NCI-H1092 (cell line): ENCODE measurements at places on chromosomes 3 and 15.
A peak's percentile ranks its signal among the peaks of the same experiment; 100 is the strongest.

DNA sequence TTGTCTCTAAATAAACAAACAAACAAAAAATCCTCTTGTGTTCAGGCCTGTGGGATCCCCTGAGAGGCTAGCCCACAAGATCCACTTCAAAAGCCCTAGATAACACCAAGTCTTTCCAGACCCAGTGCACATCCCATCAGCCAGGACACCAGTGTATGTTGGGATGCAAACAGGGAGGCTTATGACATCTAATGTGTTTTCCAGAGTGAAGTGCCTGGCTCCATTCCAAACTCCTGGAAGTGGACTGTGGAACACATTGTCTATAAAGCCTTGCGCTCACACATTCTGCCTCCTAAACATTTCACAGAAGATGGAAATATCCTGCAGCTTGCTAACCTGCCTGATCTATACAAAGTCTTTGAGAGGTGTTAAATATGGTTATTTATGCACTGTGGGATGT is 57.0 kb downstream of the MLH1 start:
- DNase-seq, result peak; percentile 9

GRCh38 chr3:117191245-117191644 is 481.7 kb downstream of the TUSC7 start:
- DNase-seq, result no peak

- DNase-seq, result no peak
Observed at GRCh38 chr3:127699416-127700300, 26.9 kb downstream of the ABTB1 start.

DNA sequence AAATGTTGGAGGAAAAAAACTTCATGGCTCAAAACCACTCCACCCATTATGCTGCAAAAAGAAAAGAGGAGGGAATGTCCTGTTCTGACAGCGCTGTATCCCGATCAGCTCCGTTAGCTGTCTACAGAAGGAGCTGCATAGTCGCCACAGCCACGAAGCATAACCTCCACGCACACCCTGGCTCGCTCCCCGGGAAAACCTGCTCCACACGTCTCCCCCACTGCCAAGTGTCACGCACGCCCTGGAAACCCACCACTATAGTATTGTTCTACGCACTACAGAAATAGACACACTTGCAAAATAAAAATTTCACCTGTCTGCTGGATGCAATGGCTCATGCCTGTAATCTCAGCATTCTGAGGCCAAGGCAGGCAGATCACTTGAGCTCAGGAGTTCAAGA is 55.8 kb downstream of the TBC1D2B start:
- DNase-seq, result no peak

DNA sequence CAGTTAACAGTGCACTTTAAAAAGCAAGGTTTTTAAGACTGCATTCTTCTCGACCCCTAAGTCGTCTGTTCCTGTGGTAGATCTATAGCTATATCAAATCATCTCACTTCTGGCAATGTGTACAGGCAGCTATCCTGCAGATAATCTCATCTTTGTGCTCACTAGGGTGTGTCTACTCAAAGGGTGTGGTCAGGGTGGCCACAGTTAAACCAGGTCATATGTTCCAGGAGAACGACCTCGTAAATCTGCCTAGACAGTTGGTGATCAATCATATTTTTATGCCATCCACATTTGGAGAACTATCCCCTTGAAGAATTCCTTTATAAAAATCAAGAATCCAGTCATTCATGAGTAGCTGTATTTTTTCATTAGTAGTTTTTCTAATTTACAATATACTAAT is 3.0 kb downstream of the VEPH1 start:
- DNase-seq, result no peak

- no peak for DNase-seq
Observed at GRCh38 chr3:196120291-196120951, 38.5 kb upstream of the TFRC start.

DNA sequence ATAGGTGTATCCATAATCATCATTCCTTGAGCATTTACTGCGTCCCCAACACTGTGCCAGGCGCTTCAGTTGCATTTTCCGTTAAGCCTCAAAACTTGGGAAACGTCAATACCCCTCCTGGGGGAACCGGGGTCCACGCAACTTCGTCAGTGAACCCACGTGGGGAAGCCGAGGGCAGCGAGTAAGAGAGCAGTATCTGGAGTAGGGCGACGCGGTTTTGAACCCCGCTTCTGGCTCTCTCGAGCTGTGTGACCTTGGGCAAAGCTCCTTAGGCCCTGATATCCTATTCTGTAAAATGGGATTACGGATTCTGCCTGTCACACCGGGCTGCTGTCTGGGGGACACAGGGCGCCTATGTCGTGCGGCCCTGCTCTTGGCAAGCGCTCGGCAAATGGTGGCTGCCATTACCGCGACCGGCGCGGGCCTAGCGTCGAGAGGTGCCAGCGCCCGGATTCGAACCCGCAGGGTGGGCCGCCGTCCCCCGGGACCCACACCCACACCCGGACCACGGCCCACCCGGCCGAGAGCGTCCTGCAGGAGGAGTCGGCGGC is 590 bp downstream of the POLG start:
- no peak for DNase-seq

- DNase-seq, result no peak
Observed at GRCh38 chr3:115683305-115683704, 60.0 kb downstream of the GAP43 start.

- no peak for DNase-seq
Observed at GRCh38 chr3:114504941-114505628, 211.3 kb downstream of the TIGIT start.

DNA sequence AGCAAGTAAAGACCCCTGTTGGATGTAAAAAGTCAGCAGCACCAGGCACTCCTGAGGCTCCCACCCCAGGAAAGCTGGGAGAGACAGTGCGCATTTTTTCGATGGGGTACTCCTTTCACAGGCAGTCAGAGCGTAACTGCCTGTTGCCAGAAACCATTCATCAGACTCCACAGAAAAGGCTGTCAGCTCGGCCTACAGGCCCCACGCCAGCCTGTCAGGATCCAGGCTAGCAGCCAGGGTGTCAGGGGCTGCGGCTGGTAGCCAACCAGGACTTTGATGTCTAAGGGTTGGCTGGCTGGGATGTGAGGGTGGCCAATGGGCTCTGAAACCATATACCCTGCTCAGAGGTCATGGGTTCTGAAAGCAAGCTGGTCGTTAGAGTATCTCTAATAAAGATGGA is 164.5 kb downstream of the WNT5A start:
- no peak for DNase-seq

GRCh38 chr15:26065723-26066122 is 202.6 kb upstream of the ATP10A start:
- no peak for DNase-seq

DNA sequence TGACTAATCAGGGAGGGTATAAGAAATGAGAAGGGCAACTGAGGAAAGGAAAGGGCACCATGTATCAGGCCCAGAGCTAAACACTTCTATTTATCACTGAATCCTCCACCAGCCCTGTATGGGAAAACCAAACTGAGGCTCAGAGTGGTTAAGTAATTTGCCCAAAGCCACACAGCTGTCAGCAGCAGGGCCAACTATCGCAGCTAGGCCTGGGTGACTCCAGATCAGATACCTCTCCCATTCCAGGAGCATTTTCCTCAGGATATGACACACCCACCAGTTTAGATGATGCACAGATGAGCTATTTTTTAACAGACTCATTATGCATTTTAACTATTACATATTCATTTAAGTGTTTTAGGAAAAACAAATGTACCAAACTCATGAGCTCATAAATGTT is 14.5 kb downstream of the NUP210 start:
- DNase-seq, result no peak

DNA sequence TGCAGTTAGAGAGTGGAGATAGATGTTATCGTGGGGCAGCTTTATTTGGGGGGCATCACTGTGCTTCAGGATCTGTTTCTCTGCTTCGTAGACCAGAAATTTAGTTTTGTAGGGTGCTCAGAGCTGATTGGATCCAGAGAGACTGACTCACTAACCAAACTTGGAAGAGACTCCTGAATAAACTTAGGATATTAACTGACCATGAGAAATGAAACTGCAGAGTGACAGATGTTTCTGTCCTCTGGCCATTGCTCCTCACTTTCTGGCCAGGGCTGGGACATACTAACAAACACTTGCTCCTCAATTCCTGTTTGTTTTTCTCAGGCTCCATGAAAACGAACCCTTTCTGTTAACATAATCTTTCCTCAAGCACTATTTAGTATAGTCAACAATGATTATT is 4.3 kb downstream of the ZNF592 start:
- no peak for DNase-seq

GRCh38 chr3:48222616-48223513 is at the start of gene CAMP:
Gene CAMP, plus strand, starts transcription at chr3:48223495. Its CDS starts 17 bp downstream, at chr3:48223512.
- no peak for DNase-seq

- no peak for DNase-seq
Observed at GRCh38 chr3:184336547-184337398, 627 bp upstream of the FAM131A start.

- DNase-seq, result no peak
Observed at GRCh38 chr3:135182364-135182998, 387.4 kb downstream of the EPHB1 start.

DNA sequence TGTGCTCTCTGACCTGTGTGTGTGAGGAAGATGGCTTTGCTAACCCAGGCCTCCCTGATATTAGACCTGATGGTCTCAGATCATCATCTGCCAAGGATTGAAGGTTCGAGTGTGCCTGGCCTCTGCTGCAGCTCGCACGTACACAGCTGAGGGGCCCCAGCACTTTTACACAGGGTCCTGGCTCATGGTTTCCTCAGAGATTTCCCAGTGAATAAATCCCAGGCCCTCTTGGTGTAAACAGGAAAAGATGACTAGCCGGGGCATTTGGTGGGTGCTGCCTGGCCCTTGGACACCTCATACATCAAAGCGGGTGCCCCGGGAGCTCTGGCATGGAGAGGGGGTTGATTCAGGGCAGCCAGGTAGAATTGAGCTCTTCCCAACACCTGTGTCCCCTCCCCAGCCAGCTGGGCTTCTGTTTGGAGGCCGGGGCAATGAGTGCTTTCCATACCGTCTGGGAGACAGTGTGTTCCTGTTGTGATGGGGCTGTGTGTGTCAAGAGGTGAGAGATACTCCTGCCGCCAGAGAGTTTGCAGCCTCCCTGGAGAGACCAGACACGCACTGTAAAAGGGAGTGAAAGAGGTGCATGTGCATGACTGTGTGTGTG is 72.5 kb upstream of the TLE3 start:
- no peak for DNase-seq

DNA sequence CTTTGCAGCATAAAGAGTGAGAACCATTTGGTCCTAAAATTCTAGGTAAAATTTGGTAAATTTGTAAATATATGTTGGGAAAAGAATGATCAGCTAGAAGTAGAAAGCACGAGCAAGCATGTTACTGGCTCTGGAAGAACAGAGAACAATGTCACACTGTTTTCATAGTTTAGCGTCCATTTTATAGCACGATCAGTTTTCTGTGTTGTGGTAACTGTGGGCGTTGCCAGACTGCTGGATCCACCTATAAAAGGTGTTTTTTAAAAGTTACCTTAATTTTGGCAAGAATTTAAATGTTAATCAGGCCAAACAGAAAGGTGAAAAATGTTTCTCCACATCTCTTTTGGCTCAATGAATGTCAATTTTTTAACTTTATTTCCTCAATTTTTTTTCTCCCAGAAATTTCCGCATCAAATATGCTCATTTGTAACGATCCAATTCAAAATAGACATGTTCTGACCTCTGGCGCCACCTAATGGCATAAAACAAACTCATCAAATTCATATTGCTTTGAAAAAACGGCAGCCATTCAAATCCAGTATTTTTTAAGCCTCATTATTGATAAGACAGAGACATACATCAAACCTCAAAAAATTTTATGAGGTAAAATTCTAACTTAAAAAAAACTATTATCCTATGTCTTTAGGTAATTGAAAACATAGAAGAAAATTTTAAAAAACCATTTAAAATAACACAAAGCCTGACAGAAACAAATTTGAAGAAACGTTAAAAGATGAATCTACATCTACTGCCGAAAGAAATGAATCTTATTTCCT is 5.5 kb upstream of the GP5 start:
- peak; percentile 14 for DNase-seq

DNA sequence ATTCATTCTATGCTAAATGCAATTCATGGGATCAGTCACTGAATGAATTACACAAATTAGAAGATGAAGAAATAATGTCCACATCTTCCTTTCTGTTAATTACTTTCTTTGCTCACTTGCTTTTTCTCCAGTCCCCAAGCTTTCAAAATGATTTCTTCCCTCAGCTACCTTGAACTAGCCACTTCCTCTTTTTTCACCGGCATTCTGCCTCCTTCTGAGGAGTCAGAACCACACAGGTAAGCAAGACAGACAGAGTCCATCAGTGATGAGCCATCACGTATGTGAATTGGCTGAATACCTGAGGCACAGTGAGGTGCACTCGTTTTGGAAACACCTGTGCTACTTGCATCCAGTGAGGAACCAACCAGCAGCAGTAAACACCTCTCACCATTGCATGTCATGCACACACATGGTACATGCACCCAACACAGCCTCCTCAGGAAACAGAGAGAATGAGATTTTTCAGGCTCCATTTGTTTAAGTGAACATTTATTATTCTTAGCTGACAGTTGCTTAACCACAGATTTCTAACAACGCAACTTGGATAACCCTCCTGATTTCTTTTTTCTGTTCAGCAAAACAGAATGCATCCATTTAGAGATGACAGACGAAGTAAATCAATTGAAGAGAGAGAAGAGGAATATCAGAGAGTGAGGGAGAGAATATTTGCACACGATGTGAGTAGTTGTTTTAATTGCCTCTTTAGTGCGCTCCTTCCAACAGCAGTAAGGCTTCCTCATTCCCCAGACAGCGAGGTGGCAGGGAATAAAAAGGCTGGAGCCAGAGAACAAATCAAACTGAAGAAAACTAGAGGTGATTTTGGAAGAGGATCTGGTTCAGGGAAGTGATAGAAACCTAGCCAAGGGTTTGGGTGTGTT is 69.3 kb downstream of the ARPP21 start:
- DNase-seq, result no peak

DNA sequence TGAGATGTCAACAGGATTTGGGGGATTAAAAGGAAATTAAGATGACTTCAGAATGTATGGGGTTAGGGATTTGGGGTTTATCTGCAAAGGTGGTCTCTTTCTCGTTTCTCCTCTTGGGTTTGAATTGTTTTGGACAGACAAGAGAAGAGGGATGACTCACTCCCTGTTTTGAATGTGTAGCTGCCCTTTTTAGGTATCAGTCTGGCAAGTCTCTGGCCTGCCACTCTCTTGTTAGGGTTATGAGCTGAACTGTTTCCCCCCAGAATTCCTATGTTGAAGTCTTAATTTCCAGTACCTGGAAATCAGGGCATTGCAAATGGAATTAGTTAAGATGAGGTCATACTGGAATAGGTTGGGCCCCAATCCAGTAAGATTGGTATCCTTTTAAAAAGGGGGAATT is 291.7 kb downstream of the MEX3B start:
- DNase-seq, result no peak

DNA sequence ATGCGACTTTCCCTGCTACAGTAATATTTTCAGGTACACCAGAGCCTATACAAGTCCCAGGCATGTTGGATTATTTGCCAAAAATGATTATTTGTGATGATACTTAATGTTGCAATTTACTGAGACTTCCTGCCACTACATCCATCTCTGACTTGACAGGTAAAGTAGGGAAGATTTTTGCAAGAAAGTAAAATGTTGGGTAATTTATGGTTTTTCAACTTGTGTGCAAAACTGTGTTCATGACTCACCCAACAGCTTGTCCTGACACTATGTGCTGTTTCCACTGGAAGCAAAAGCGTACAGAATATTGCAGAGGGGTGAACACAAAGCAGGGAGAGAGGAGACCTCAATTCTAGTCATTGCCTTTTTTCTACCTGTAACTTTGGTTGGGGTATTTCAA is 5.4 kb upstream of the CRBN start:
- DNase-seq, result no peak
